ENCODE measurements at places on chromosomes 2 and 18. TPM values are rescaled to one million over a fixed set of nuclear protein-coding genes. Genes with fewer than 3 reads are reported as not detected.

VSNL1 gene
- not detected for total RNA-seq

CTLA4 gene
- total RNA-seq = not detected

UGT1A8 gene
- not detected for total RNA-seq

COL4A3 gene
- total RNA-seq = 0.04 TPM

AMER3 gene
- not detected for total RNA-seq

RNU2-63P gene
- 66.2 TPM for total RNA-seq

VRK2 gene
- total RNA-seq = 34.9 TPM

LYPD6B gene
- total RNA-seq = not detected

SCN2A gene
- not detected for total RNA-seq

ALMS1 gene
- 7.3 TPM for total RNA-seq

GPBAR1 gene
- 0.07 TPM for total RNA-seq

ZSWIM2 gene
- total RNA-seq = not detected

SALL3 gene
- 1.1 TPM for total RNA-seq

CCBE1 gene
- 2.4 TPM for total RNA-seq

MEP1B gene
- total RNA-seq = not detected

IL18R1 gene
- 3.7 TPM for total RNA-seq

VIT gene
- total RNA-seq = 0.46 TPM

ZNF396 gene
- 0.53 TPM for total RNA-seq

CCDC74B gene
- total RNA-seq = 1.2 TPM

CD226 gene
- 0.04 TPM for total RNA-seq

SERPINB10 gene
- total RNA-seq = not detected

PROKR1 gene
- total RNA-seq = not detected

PTPRM gene
- total RNA-seq = 59.0 TPM

WDR43 gene
- total RNA-seq = 103 TPM

CRACDL gene
- 9.7 TPM for total RNA-seq

HOXD11 gene
- not detected for total RNA-seq

UCN gene
- 0.20 TPM for total RNA-seq

ANO7 gene
- total RNA-seq = 0.59 TPM

RAPGEF4 gene
- total RNA-seq = 6.1 TPM

GYPC gene
- 0.74 TPM for total RNA-seq

TSPYL6 gene
- not detected for total RNA-seq

OSR1 gene
- total RNA-seq = not detected

SLC9A4 gene
- not detected for total RNA-seq

ZNF513 gene
- total RNA-seq = 9.5 TPM

PCARE gene
- total RNA-seq = not detected

SLC30A3 gene
- 0.11 TPM for total RNA-seq

HOXD10 gene
- total RNA-seq = not detected

SERPINB3 gene
- not detected for total RNA-seq

IL1A gene
- 0.73 TPM for total RNA-seq

ASXL3 gene
- 0.07 TPM for total RNA-seq

SULT1C4 gene
- total RNA-seq = 7.0 TPM

ADD2 gene
- total RNA-seq = 2.6 TPM

TDRD15 gene
- not detected for total RNA-seq

TTC21B gene
- total RNA-seq = 24.2 TPM

SPP2 gene
- total RNA-seq = not detected

CFAP210 gene
- not detected for total RNA-seq

NEUROD1 gene
- not detected for total RNA-seq

IL1RL2 gene
- total RNA-seq = 0.20 TPM

PLB1 gene
- total RNA-seq = 0.46 TPM

LRATD1 gene
- 0.04 TPM for total RNA-seq

ARHGEF33 gene
- total RNA-seq = 0.11 TPM

DLX1 gene
- total RNA-seq = 0.07 TPM

ALPG gene
- not detected for total RNA-seq

REG1B gene
- not detected for total RNA-seq

CRIM1 gene
- total RNA-seq = 790 TPM

MYCN gene
- 3.1 TPM for total RNA-seq

KIF1A gene
- total RNA-seq = 0.07 TPM

RAX gene
- total RNA-seq = not detected

TMEM150A gene
- 8.5 TPM for total RNA-seq

All from pulmonary artery endothelial cell (primary cell).